LoVo (cell line): ENCODE measurements at places on chromosomes 2 and 18.

DNA sequence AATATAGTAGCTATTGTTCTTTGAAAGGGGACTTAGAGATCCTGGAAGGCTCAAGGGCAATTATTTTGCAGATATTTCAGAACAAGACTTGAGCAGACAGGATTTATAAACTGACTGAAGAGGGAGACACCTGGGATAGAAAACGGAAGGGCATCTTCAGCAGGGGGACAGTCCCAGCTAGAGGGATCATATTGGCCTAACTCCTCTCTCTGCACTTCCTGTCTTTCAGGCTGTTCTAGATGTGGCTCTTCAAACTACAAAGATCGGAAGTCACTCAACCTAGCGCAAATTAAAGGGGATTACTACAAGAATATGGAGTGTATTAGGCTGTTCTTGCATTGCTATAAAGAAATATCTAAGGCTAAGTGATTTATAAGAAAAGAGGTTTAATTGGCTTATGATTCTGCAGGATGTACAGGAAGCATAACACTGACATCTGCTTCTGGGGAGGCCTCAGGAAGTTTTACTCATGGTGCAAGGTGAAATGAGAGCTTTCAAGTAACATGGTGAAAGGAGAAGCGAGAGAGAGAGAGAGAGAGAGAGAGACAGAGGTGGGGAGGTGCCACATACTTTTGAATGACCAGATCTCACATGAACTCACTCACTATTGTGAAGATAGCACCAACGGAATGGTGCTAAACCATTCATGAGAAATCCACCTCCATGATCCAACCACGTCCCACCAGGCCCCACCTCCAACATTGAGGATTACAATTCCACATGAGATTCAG is 5.3 kb upstream of the CTIF start:
- DNase-seq = no peak

- DNase-seq = no peak
These were observed 229.1 kb upstream of the SLC14A2 start for GRCh38 chr18:45386041-45386655.

DNA sequence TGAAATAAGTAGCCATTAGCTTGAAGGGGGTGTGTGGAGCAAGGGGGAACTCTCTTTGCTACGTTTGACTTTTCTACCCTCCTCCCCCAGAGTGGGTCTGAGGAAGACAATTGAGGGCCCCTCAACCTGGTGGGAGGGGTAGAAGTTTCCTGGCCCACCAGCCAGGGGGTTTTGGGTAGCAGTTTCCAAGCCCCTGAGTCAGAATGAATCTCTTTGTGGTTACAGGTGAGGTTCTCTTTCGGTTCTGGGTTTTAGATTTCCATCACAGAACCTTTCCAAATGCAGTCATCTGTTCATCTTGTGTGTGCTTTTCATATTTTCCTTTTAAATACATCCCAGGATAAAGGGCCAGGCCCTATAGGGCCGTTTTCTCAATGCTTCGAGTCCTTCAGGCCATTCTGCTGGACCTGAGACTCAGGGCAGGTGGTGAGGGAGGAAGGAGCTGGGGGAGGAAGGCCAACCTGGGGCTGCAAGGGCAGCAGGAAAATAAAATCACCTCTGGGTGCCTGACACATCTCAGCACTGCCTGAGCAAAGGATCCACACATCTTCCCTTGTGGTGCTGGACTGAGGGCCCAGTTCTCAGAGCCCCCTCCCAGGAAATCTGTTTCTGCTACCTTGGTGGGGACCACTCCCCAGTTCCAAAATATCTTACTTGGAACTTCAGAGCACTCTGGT is 4.7 kb downstream of the LBH start:
- DNase-seq = no peak

GRCh38 chr2:199339891-199340605 is 117.7 kb downstream of the SATB2 start:
- no peak for DNase-seq
